ENCODE measurements at places on chromosomes 6 and 20.

- peak; percentile 82 for DNase-seq
Observed at GRCh38 chr6:35305117-35305516, 7.5 kb downstream of the DEF6 start.

DNA sequence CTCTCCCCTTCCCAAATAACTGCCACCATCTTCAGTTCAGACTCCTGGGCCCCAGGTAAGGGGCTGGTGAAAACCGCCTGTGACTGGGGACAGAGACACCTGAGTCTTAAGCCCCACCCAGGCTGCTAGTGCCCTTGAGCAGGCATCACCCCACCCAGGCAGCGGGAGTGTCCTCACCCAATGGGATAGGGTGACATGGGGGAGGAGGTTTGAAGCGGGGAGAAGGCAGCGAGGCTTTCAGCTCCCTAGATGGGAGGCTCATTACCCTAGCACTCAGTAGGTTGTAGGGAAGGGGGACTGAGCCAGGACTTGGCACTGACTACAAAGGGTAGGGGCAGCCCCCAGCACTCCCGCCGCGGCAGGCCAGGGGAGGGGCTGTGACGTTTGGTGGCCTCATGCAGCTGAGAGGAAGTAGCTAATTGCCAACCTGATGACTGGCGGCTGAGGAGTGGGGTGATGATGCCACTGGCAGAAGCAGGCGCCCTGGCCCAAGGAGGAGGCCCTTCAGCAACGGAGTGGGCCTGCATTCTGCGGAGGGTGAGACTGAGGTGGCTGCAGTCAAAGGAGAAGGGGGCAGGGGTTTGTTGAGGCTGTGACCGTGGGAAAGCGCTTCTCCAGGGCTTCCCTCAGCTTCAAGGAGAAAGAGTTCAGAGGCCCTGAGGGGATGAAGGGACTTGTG lies 126.9 kb downstream of the MRPL14 start:
- DNase-seq, result peak; percentile 18

DNA sequence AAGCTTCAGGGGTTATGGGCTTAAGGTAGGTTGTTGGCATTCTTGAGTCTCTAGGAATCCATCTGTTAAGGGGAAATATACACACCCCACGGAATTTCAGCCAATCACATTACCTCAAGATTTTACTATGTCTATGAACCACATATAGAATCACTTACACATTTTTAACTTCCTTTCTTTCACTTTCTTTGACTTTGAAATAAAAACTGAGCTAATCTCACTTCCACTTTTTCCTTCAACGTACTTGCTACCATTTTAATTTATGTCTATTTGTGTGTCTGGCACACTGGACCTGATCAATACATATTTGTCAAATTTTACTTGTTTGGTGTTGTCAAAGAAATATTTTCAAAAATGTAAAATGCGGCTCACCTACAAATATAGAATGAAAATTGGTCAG lies 545.4 kb upstream of the JAG1 start:
- DNase-seq, result no peak

GRCh38 chr20:38806855-38807655 lies 1.6 kb downstream of the PPP1R16B start:
- no peak for DNase-seq

GRCh38 chr6:8057793-8058192 lies 6.4 kb downstream of the BLOC1S5 start:
- no peak for DNase-seq

DNA sequence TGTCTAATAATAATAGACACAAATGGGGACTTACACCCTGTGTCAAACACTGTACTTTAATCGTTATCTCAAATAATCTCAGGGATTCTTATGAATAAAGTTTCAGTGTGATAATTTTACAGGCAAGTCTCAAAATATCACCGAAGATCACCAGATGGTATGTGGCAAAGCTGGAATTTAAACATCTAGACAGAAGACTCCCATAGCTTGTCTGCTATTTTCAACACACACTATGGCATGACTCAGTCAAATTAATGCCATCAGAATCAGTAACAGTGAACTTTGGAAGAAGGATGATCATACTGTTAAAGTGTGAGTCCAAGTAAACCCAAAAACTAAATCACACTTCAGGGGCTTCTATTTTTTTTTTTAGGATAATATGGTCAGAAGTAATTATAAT lies 867.6 kb upstream of the FLRT3 start:
- no peak for DNase-seq

DNA sequence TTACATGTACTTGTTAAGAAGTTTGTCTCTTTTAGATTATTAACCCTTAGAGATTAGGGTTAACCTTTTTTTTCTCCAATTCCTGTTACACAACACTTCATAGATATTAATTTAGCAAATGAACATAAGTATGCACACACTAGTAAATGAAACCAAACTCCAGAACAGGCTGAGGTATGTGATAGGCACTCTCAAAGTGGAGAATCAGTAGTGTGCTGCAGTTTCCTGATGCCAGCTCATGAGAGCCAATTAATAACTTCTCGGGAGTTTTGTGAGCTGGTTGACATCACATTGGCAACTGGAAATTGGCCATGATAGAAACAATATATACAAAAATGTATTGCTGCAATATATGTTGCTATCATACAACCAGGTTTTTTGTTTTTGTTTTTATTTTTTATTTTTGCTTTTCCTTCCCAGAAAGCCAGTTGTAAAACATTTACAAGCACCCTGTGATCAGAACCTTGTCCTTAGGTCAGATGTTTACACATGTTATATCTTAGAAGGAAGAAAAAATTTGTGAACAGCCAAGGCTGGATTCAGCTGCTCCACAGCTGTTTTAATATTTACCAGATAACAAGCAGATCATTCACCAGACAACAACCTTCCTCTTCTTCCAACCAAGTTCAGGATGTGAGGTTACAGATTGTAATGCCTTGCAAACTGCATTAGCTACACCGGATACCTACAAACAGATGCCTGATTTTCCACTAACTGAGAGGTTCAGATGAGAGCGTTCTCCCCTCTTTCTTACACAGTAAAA lies 42.4 kb upstream of the ECHDC1 start:
- no peak for DNase-seq

GRCh38 chr6:84539122-84539856 lies 225.1 kb downstream of the TBX18 start:
- no peak for DNase-seq

GRCh38 chr6:96991618-96992342 lies 67.3 kb downstream of the KLHL32 start:
- no peak for DNase-seq

- DNase-seq, result no peak
Observed at GRCh38 chr6:75130784-75131183, 75.1 kb downstream of the COL12A1 start.

GRCh38 chr20:46801003-46801702 lies 91.7 kb downstream of the SLC2A10 start:
- DNase-seq, result peak; percentile 11

GRCh38 chr6:63807056-63807455 lies 171.5 kb downstream of the PHF3 start:
- no peak for DNase-seq

GRCh38 chr6:34692280-34692679 lies 4.3 kb downstream of the ILRUN start:
- DNase-seq, result no peak

- DNase-seq, result no peak
Observed at GRCh38 chr6:44463728-44464450, 76.4 kb downstream of the CDC5L start.

- no peak for DNase-seq
Observed at GRCh38 chr6:5164092-5164491, 79.0 kb downstream of the PPP1R3G start.

GRCh38 chr6:2917065-2917464 lies 14.0 kb upstream of the SERPINB9 start:
- no peak for DNase-seq

GRCh38 chr6:106254636-106255035 lies 70.9 kb downstream of the ATG5 start:
- no peak for DNase-seq

DNA sequence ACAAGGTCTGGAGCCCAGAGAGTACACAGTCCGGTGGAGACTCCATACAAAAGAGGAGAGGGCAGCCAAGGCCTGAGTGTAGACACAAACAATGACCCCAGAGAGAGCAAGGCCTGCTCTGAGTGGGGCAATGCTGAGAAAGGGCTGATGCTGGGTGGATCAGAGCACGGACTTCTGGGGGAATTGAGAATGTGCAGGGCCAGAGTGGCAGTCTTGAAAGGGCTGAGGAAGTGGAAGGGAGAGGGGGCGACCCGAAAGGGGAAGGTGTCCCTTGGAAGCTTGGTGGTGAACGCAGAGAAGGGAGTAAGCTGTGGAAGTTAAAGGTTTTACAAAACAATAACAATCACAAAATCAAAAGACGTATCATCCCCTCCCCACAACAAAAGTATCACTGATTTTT lies 12.0 kb upstream of the GRM4 start:
- DNase-seq, result no peak

DNA sequence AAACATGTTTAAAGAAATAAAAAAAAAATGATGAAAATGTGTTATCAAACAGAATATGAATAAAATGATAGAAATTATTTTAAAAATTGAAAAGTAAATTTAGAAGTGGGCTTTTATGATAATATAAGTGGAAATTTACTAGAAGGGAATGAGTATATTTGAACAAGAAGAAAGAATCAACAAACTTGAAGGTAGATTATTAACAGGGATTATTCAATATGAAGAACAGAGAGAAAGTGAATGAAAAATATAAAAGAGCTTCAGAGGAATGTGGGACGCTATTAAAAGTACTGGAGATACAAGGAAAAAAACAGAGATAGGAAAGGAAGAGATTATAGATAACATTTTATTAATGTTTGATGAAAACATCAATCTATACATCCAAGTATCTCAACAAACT lies 1014.4 kb upstream of the CITED2 start:
- no peak for DNase-seq
